ENCODE measurements at places on chromosomes 11 and 22. TPM values are rescaled to one million over a fixed set of nuclear protein-coding genes. Genes with fewer than 3 reads are reported as not detected.

MOV10L1 gene
- total RNA-seq, result not detected

DNA sequence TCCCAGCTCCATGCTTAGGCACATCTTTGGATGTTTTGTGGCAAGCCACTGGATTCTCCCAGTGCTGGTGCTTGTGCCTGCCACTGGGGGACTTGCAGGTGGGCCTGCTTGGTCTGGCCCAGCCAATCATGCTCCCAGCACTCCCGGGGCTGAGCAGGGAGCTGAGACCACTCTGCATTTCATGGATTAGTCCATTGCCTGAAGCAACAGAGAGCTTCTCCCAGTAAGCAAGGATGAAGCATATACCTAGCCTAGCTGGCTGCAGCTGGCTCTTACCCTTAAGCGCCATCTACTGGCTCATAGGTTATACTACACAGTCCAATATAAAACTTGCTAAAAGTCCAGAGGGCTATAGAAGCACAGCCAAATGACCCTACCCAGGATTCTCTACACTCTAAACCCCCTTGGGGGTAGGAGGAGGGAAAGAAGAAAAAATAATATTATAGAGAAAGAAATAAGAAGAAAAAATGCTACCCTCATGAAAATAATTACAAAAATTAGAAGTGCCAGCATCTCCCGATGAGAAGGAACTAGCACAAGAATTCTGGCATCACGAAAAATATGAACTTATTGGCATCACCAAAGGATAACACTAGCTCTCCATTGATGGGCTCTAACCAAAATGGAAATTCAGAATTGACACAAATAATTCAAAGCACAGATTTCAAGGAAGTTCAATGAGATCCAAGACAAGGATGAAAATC lies 275.3 kb downstream of the C11orf87 start:
- no peak for DNase-seq

GTSE1 gene
- total RNA-seq, result 27.4 TPM

CNGA4 gene
- not detected for total RNA-seq

DNA sequence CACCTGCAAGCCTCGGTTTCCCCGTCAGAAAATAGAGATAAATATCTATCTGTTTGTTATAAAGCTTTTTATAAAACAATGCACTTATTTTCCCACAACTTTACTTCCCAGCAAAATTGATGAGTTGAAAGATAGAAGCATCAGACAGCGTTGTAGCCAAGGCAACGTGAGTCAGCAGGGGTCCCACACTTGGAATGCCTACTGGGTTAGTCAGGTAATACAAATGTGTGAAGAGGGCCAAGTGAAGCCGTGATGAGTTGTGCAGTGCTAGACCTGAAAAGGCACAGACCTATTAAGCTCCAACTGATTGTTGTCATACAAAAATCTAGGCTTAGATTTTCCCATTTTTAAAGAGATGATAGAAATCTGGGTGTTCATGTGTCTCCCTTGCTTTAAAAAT lies 118.7 kb downstream of the PGR start:
- no peak for DNase-seq

DNA sequence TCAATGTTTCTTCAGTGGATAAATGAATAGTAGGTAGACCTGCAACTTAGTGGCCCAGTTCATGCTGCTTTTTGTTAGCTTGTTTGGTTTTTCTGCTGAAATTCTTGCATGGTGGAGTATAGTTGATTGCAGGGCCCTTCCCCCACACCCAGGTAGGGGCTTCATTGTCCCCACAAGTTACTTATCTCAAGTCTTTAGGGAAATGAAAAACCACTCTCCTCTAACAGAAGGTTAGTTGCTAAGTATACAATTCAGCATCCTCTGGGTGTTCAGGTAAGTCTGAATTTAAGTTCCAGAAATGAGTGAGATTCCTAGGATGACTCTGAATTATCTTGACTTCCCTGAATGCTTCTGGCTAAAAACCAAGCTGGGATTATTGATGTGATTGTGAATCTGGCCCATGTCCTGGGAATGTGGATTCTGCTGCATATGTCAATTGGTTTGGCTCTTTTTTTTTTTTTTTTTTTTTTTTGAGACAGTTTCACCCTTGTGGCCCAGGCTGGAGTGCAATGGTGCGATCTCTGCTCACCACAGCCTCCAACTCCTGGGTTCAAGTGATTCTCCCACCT lies 40.3 kb downstream of the BCL2L13 start:
- DNase-seq, result no peak

GGTLC2 gene
- total RNA-seq, result not detected

- no peak for DNase-seq
Measured at GRCh38 chr11:112650527-112650926, 310.7 kb upstream of the NCAM1 start.

RANBP1 gene
- total RNA-seq, result 436 TPM

SIK2 gene
- total RNA-seq, result 8.8 TPM

DNA sequence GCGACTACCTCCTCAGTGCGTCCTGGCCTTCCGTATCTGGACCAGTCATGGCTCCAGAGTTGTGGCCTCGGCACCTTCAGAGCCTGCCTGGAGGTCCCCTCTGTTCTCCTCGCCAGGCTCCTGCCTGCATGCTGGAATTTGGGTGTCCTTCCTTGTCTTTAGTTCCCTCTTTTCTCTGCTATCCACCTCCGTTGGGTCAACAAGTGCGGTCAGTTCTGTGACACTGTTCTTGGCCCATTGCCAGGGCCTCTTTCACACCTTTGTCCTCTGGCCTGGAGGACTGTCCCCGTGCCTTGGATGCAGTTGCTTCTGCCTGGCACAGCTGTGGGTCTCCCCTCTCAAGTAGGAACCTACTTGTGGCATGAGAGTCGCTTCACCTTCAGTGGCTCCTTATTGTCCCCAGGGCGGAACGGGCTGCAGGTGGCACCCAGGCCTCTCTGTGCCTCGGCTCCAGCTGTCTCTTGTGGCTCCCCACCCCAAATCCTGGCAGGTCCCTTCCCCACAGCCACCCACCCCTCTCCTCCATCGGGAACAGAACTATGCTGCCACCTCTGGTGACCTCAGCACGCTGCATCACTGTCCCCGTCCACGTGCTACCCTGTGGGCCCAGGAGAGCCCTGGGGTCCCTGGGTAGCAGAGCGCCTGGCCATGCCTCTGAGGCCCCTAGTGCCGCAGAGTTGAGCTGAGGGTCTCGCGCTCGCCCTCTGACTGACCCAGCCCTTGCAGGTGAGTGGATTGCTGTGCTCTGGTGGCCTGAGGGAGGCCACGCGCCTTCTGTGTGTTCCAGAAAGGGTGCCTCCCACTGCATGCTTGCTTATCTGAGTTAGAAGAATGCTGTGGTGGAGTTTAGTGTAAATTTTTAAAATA lies 4.7 kb downstream of the DGCR8 start:
- DNase-seq, result no peak

SCT gene
- total RNA-seq, result not detected

DNA sequence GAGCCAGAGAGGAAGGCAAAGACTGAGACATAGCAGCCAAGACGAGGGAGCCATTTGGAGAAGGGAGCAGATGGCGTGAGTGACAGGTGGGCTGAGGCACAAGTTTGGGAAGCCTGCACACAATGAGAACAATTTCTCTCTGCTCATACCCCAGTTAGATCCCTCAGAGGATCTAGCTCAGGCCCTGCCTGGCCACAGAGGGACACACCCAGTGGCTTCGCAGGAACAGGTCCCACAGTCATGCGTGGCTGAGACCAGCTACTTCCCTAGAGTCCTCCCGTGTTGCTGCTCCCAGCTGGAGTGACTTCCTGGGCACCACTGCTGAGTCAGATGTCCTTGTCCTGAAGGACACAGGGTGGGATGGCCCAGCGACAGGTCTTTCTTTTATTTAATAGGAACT lies 33.4 kb upstream of the LYVE1 start:
- no peak for DNase-seq

ANAPC15 gene
- 63.3 TPM for total RNA-seq

DNA sequence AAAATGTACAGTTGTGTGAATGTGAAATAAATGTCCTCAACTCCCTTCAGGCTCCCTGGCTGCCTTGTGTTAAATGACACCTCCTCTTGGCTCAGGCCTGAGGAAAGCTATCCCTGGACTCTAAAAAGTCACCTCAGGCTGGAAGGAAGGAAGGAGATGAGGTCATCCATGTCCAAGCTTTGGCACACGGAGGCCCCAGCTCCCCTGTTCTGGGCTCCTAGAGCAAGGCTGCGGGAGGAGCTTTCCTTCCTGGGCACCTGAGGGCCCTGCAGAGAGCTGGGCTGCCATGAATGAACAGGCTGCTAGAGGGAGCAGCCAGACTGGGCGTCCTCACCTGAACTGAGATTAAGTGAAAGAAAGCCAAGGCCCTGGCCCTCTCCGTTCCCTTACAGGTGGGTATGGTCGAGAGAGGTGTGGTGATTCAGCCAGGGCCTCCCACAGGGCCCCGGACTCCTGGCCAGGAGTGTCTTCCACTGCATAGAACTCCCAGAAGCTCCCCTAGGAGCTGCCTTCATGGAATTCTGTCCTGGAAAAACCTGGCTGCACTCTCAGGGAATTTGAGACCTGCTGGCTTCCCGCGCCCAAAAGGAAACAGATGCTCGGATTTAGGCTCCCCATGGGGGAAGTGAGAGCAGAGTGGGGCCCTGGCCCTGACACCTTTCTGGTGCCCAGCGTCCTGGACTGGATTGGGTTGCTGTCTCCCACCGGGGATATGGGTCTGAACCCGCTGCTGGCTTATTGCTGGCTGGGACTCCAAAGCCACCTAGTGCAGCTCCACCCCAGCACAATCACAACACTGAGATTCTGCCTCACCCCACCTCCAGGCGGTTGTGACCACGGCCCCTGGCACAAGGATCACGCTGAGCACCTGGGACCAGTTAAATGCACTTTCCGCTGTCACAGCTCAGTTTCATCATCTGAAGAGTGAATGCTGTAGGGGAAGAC lies 22.2 kb downstream of the MYBPC3 start:
- DNase-seq, result no peak

LRRC74B gene
- not detected for total RNA-seq

GRCh38 chr11:84790849-84791427 lies 836.2 kb downstream of the DLG2 start:
- DNase-seq, result no peak

GRCh38 chr22:42994276-42994916 lies 20.6 kb downstream of the PACSIN2 start:
- DNase-seq, result no peak

DNA sequence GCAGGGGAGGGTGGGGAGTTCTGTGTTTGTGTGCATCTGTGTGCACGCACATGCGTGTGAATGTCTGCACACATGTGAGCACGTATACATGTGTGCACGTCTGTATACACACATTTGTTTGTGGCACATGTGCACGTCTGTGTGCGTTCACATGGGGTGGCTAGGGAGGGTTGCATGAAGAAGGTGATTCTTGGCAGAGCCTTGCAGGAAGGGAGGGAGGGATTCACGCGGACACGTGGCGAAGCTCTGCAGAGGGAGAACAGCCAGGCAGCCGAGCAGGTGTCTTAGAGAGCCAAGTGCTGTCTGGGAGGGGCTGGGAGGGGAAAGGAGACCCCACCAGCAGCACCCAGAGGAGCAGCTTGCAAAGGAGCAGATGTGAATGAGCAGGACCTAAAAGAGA lies 372.1 kb downstream of the BRD1 start:
- DNase-seq, result no peak

OR4A16 gene
- total RNA-seq, result not detected

TBX10 gene
- total RNA-seq, result not detected

- DNase-seq, result no peak
Measured at GRCh38 chr11:109247071-109247470, 174.9 kb upstream of the C11orf87 start.

MFRP gene
- not detected for total RNA-seq

GRCh38 chr11:72369743-72370142 lies 64.6 kb downstream of the CLPB start:
- no peak for DNase-seq

GRCh38 chr11:64130618-64131017 lies 35.3 kb downstream of the MACROD1 start:
- no peak for DNase-seq
